Muscle of arm (tissue), 14 donors: ENCODE measurements at places on chromosomes 11 and 22. TPM values are rescaled to one million over a fixed set of nuclear protein-coding genes. Genes with fewer than 3 reads are reported as not detected.
A peak's percentile ranks its signal among the peaks of the same experiment; 100 is the strongest.

GRCh38 chr11:748007-748359 lies 719 bp downstream of the TALDO1 start:
- no peak for DNase-seq

- no peak for DNase-seq
Measured at GRCh38 chr11:89489930-89490329, 1.2 kb downstream of the NOX4 start.

FGF19 gene
- polyA plus RNA-seq = 1.7 TPM

- DNase-seq = no peak
Measured at GRCh38 chr11:1077417-1078119, 2.9 kb downstream of the MUC2 start.

- peak; percentile 71 for DNase-seq
Measured at GRCh38 chr11:85682330-85683305, 3.4 kb downstream of the CCDC89 start.

DNA sequence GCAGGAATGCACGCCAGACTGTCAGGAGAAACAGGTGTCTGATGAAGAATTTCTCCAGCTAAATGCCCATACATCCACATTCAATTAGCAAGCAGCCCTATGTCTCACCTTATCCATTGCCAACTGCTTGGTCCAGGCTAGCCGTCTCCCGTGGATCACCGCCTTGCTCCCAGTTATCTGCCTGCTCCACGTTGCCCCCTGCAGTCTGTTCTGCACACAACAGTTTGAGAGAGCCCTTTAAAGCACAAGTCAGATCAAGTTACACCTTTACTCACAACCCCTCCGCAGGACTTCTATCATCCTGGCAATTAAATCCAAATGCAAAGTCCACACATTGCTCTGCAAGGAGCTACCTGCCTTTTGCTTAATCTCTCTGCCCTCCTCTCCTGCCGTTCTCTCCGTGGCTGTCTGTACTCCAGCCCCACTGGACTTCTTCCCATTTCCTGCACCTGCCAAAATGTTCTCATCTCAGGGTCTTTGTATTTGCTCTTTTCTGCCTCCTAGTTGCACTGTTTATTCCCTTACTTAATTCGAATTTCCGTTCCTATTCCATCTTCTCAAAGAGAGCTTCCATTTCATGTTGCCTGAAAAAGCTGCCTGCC lies 185.3 kb upstream of the LARGE1 start:
- no peak for DNase-seq

OR5B21 gene
- not detected for polyA plus RNA-seq

MS4A6E gene
- polyA plus RNA-seq = not detected

- peak; percentile 28 for DNase-seq
Measured at GRCh38 chr22:17366830-17367229, 2.4 kb upstream of the CECR2 start.

GALNT18 gene
- 12.4 TPM for polyA plus RNA-seq

CNTF gene
- 1.2 TPM for polyA plus RNA-seq

GAS2 gene
- polyA plus RNA-seq = 16.2 TPM

GRCh38 chr22:22598144-22598543 lies 39.1 kb upstream of the PRAME start:
- no peak for DNase-seq

GRCh38 chr22:50506611-50507420 lies 686 bp downstream of the LMF2 start:
- no peak for DNase-seq

DNA sequence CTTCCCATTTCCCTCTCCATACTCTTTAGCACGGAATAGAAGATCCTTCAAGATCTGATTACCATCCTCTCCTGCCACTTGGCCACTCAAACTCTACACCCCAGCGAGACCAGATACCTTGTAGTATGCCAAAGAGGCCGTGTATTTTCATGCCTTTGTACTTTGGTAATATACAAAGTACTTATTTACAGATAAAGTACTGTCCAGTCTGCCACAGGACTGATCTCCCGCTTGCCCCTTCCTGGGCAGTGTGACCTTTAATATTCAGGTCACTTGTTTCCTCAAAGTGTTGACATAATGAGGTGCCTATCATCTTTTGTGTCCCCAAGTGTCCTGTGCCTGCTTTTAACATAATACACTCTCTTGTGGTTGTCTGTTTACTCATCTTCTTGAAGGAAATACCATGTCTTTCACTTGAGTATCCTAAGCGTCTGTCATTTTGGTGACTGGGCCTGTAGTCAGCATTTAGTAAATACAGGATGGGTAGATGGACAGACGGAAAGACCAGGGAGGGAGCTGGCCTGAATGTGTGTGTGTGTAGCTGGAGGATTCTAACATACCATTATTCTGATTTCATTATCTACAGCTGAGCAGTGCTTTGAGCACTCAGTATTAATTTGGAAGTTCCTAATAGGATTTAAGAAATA lies 137.4 kb downstream of the NAV2 start:
- DNase-seq = no peak

DNA sequence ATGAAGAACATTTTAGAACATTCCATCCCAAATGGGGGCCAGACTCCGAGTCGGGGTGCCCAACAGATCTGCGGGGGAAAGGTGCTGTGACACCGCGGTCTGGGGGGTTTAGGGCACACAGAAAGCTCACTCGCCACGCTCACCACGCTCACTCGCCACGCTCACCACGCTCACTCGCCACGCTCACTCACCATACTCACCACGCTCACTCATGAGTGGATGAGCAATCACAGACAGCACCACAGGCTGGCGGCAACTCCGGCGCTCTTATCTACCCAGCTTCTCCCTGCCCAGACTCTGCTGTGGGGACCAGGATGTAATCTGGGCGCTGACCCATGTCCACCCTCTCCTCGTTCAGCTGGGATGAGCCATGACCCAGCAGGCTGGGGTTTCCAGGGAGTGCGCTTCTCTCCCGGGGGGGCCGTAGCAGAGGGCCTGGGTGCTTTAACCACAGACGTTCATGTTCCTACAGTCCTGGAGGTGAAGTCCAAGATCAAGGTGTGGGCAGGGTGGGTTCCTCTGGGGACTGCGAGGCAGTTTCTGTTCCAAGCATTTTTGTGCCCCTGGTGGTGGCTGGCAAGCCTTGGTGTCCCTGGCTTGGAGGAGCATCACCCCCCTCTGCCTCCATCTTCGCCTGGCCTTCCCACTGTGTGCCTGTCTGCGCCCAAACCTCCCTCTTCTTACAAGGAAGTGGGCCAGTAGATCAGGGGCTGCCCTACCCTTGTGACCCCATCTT lies 141.2 kb downstream of the CTTN start:
- no peak for DNase-seq

DNA sequence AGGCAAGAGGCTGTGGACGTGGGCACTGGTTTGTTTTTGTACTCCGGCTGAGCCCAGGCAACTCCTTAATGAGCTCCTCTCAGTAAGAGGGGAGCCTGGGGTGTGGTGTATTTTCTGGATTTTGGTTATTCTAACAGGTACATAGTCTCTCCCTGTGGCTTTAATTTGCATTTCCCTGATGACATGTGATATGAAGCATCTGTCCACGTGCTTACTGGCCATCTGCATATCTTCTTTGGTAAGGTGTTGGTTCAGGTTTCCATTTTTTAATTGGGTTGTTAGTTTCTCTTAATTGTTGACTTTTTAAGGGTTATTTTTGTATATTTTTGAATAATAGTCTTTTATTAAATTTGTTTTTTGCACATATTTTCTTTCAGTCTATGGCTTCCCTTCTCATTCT lies 30.8 kb upstream of the SNX19 start:
- no peak for DNase-seq

DNA sequence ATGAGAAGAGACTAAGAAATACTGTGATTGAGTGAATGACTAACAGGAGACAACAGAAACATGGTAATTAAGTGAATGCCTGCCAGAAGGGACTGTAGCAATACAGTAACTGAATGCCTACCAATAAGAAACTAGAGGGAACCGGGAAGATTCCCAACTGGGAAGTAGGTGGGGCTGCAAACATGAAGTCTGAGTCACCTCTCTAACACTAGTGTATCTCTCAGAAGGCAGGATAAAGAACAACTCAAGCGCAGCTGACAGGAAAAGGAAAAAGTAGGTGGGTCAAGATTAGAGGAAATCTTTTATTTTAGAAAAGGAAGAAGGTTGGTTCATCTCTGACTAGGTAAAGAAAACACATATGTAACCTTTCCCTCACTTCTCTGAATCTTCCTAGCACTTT lies 14.0 kb downstream of the C11orf42 start:
- DNase-seq = no peak

GRCh38 chr11:95702526-95702925 lies 87.1 kb downstream of the FAM76B start:
- no peak for DNase-seq

DNA sequence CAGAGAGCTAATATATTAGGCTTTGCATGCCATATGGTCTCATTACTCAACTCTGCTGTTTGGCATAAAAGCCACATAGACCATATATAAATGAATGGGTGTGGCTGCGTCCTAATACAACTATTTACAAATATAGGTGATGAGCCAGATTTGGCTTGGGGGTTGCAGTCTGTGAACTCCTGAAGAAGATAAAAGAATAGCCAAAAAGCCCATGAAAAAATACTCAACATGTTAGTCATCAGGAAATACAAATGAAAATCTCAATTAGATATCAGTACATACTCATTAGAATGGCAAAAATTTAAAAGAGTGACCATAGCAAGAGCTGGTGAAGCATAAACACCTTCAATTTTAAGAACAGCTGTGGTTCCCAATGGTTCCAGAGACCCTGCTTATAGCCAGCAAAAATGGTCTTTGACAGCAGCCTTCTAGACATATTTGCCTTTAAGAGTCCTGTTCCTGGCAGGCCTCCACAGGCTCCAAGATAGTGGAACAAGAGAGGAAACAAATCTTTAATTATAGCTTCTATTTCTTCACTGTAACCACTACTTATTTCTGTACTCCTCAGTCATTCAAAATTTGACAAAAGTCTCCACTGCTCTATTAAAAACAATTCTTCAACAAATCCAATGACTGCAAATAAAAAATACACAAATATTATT lies 16.1 kb downstream of the C2CD3 start:
- no peak for DNase-seq

HOATZ gene
- 0.05 TPM for polyA plus RNA-seq

GRCh38 chr22:20141186-20142077 lies 9.4 kb downstream of the CCDC188 start:
- no peak for DNase-seq

GRCh38 chr22:39204216-39204615 lies 40.6 kb downstream of the PDGFB start:
- no peak for DNase-seq

ARHGAP8 gene
- 0.84 TPM for polyA plus RNA-seq

KLHL35 gene
- polyA plus RNA-seq = 4.2 TPM

TMPRSS6 gene
- polyA plus RNA-seq = not detected

DNA sequence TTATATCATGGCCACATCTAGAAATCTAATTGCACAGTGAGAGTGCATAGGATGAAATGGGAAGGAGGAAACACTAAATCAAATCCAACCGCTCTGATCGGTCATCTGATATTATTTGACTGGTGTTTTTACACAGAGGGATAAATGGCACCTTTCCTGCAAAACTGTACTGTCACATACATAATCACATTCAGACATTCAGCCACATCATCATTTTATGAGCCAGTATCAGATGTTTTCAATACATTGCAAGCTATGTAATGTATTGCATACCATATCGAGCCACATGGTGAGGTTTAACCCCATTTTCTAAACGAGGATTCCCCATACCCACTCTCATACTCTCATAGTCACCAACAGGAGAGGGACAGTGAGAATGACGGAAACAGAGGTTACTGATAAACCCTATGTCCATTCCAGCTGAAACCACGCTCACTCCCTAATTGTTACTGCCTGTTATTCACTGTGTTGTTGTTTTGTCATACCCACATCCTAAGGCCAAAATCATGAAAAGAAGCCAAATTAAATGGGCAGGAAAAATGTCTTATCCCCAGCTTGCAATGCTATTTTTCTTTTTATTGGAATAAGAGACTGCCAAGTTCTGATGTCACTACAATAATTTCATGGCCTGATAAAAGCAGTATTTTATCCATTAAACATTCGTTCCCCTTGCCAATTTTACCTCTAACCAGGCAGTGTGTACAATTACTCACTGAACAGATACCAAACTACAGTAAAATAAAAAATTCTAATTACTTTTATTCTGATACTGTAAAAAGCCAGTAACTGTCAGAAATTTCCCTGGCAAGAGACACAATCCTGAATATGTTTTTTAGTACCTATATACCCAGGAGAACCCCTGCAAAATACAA lies 9.0 kb downstream of the CDON start:
- no peak for DNase-seq

MS4A3 gene
- 0.46 TPM for polyA plus RNA-seq

GRCh38 chr11:134287561-134287960 lies 11.4 kb downstream of the GLB1L3 start:
- DNase-seq = no peak

DNA sequence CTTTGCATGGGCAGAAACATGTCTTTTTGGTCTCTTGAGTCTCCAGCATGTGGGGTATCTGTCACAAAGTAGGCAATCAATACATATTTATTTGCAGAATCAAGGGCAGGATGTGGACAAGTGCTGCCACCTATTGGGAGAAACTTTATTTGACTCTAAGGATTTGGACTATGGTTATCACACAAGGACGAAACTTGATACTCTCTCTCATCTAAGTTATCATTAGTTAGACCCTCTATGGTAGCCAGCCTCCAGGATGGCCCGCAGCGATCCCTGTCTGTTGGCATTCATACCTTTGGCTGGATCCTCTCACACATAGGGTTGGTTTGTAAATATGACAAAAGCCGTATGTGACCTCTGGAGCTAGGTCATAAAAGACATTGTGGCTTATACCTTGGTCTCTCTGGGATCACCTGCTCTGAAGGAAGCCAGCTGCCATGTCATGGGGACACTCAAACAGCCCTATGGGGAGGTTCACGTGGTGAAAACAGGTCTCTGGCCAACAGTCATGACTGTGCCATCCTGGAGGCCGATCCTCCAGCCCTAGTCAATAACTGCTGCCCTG lies 1.1 kb upstream of the FBXO7 start:
- DNase-seq = peak; percentile 49

DNA sequence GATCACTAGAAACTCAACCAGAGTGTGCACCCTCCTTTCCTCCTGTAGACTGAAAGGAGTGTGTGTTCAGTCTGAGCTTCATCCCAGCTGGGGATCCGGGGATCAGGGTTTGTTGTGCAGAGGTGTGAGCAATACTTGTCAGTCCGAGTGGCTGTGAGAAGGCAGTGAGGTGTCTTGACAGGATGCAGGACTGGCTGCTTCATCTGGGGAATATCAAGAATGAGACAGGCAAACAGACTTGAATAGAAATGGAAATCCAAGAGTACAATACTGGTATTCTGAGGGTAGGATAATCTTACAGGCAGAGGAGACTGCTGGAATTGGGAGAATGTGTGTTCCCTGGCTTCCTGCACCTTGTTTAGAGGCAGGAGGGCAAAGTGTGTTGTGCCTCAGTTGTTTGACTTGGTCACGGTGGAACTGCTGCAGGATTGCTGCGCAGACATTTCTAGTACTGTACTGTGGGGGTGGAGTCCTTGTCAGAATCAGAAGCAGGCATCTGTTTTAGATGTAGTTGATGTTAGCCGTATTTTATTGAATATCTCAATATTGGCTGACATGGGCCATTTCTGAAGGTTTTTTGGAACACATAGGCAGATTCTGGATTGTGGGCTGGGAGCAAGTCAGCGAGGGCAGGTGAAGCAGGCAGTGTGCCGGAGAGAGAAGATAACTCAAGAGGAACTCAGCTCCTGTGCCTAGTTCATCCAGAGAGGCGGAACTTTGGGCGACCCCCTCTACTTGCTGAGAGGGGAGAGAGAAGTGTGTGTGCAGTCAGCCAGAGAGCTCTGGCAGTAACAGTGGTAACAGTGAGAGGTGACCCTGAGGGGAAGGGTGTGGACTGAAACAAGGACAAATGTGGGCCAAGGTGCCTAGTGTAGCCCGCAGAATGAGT lies 27.1 kb upstream of the GRK2 start:
- DNase-seq = no peak
